ENCODE measurements at places on chromosomes 11 and 22. TPM values are rescaled to one million over a fixed set of nuclear protein-coding genes. Genes with fewer than 3 reads are reported as not detected.

- DNase-seq, result no peak
Measured at GRCh38 chr11:74466916-74467885, at the start of gene KCNE3. KCNE3 (minus strand) TSS chr11:74467549; CDS start chr11:74457563, 9,986 bp downstream.

- DNase-seq, result no peak
Measured at GRCh38 chr11:110026858-110027626, 66.2 kb upstream of the ZC3H12C start.

- DNase-seq, result no peak
Measured at GRCh38 chr22:46193898-46194310, 43.6 kb downstream of the PPARA start.

DNA sequence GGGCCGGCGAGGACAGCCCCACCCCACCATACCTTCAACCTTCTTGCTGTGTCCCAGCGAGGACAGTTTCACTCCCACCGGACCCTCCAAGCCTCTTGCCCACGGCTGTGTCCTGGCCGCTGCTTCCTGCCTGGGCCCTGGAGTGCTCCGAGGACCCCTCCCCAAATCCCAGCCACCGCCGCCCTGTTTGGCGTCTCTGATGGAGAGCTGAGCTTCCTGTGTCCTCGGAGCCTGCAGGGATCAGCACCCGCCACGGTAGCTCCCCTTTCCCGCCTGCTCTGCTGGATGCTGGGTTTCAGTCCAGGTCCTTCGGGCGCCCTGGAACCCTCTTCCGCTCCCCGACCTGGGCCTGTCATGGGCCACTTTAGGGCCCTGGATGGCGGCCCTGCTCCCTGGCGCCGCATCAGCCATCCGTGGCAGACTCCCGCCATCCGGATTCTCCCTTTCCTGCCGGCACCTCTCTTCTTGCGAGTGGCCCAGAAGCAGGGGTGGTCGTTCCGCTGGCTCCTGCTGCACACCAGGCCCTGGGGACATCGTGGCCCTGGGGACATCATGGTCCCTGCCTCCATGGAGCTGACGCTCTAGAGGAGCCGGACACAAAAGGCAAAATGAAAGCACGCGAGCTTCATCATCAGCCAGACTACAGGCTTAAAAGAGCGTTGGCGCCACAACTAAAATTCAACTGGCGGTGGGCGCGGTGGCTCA, 34.3 kb upstream of the GAL start:
- DNase-seq, result no peak

DNA sequence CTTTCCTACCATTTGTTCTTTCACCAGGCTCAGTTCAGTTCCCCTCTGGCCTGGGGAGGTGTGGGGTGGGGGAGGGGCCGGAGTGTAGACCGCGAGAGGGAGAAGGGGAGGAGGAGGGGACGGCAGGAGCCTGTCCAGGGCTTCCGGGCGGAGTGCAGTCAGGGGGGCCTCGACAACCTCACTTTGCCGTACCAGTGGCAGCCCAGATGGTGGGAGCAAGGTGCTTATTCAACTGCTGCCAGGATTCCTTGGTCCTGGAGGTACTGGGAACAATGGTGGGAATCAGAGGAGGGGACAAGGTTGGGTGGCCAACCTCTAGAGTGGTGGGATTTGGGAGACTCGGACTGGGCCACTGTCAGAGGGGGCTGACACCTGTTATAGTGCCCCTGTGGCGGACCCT, 1.2 kb downstream of the BACE1 start:
- DNase-seq, result no peak

- no peak for DNase-seq
Measured at GRCh38 chr11:103031834-103032233, 60.1 kb downstream of the DCUN1D5 start.

- DNase-seq, result peak; percentile 56
Measured at GRCh38 chr11:83816572-83817187, 530.5 kb upstream of the CCDC90B start.

The MMP12 gene
- total RNA-seq, result not detected

The HSPA8 gene
- total RNA-seq, result 2,484 TPM

The OR52B6 gene
- not detected for total RNA-seq

The MYEOV gene
- total RNA-seq, result 59.0 TPM

The KBTBD3 gene
- 2.0 TPM for total RNA-seq

The ARVCF gene
- 19.7 TPM for total RNA-seq

The PRRG4 gene
- total RNA-seq, result 12.9 TPM

The PHOX2A gene
- not detected for total RNA-seq
